ENCODE measurements at places on chromosomes 1 and 21.

DNA sequence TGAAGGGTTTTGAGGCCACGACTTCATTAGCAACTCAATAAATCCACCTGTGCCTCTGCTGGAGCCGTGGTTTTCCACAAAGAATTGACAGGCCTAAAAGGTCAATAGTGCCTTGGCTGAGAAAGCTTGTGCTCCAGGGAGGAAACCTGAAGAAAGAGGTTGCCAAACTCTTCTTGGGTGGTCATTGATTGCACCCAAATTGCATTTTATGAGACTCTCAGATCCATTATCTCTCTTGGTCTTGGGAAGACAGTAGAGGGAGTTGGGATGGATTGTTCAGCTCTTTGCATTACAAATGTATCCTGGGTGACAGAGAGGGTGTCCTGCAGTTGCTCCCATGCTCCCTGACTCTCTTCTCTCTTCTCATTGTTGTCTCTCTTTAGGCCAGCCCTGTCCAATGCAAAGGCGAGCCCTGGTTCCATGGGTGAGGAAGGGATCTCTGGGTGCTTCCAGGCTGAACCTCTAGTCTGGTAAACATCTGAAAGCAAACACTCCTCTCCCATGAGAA lies 46.1 kb upstream of the HTR1D start:
- no peak for DNase-seq

DNA sequence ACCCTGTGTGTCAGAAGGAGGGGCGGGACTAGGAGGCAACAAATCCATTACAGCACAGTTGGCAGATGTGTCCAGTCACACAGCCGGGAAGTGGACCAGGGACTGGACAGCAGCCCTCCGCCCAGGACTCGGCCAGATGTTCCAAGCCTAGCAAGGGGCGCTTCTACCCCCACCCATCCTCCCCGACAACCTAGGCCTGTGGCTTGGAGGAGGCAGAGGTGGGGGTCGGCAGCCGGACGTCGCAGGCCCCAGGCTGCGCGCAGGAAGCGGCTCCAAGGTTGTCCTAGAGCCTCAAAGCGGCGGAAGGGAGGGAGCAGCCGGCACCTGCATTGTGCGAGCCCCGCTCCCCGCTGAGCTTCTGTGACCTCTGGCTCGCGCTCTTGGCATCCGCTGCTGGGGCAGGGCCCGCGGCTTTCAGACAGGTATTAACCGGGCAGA lies 20.6 kb upstream of the MYCL start:
- no peak for DNase-seq

- DNase-seq: no peak
Observed at GRCh38 chr1:91700771-91701471, 185.0 kb downstream of the TGFBR3 start.

DNA sequence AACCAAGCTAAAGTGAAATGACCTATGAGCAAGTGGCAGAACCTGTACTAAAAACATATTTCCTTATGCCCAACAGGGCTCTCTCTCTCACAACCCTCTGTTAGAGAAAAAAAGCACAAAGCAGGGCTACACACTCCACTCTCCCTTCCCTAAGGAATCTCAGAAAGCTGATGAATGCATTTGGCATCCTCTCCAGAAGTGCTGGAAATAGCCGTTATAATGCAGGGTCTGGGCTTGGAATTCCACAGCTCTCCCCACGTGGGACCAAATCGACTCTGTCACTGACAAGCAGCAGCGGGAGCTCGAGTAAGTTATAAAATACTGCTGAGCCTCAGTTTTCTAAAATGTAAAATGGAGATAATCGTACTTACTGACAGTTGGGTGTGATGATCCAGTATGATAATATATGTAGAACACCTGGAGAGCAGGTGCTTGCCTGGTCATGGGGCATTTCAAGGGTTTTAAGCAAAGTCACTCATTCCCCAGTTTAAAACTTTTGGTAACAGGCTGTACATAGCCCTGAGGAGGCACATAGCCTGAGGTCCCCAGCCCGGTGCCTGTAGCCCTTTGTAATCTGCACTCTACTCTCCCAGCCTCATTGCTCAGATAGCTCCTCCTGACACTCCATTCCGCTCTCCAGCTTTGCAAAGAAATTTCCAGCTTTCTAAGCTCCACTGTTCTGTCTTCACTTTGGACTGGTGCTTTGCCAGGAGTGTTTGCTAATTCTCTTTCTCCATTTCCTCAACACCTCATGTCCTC lies 175.6 kb upstream of the DAB1 start:
- no peak for DNase-seq

GRCh38 chr1:96400089-96400488 lies 321.5 kb upstream of the PTBP2 start:
- no peak for DNase-seq

DNA sequence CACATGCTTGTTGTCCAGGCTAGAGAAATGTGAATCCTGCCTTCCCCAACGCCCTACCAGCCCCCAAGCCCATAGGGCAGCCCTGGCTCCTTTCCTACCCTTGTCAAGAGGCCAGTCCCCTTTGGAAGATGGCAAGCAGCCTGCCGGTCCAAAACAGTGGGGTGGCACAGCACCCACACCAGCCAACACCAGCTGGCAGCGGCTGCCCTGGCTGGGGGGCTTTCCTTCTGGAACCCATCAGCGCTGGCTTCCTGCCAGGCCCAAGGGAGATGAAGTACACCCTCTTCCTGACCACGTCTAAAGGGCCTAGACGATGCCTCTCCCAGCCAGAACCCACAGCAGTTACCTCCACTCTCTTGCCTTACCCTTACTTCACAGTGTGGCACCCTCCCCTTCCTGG lies 24.2 kb downstream of the KCNN3 start:
- no peak for DNase-seq

- no peak for DNase-seq
Observed at GRCh38 chr1:226132728-226133503, 53.6 kb downstream of the ACBD3 start.

DNA sequence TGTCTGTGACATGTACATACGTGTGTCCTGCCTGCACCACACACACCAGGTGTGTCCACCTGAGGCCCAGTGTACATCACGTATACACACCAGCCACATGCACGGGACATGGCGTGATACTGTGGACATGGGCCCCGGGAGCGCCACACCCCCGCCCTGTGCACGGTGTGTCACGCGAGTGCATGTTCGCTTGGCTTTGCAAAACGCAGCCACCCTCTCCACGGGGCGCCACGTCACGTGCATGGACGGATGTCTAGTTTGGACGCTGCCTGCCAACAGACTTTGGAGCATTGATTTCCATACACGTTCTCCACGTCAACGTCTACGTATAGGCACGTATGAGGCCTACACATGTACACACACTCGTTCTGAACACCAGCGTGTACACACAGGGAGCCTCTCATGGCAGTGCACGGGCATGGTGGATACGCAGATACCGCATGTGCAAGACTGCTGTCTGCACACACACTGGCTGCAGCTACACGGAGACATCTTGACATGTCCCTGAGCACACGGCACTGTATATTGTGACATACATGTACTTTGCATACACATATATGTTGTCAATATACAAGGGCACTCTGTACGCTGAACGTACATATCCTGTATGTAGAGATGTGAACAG lies 2.7 kb downstream of the TMEM240 start:
- no peak for DNase-seq

DNA sequence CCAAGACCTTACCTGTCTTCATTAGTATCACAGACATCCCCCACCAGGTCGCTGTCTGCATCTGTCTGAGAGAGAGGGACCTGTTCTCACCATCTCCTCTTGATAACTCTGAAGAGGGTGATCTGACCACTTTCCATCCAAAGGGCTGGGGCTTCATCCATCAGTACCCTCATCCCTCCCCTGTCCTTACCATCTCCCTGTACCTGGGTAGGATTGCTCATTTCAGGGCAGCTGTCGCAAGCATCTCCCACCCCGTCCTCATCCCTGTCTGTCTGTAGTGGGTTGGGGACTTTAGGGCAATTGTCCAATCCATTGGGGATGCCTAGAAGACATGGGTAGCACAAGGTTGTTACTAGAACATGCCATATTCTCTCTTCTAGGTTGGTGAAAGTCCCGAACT lies 7.9 kb downstream of the THBS3 start:
- no peak for DNase-seq

DNA sequence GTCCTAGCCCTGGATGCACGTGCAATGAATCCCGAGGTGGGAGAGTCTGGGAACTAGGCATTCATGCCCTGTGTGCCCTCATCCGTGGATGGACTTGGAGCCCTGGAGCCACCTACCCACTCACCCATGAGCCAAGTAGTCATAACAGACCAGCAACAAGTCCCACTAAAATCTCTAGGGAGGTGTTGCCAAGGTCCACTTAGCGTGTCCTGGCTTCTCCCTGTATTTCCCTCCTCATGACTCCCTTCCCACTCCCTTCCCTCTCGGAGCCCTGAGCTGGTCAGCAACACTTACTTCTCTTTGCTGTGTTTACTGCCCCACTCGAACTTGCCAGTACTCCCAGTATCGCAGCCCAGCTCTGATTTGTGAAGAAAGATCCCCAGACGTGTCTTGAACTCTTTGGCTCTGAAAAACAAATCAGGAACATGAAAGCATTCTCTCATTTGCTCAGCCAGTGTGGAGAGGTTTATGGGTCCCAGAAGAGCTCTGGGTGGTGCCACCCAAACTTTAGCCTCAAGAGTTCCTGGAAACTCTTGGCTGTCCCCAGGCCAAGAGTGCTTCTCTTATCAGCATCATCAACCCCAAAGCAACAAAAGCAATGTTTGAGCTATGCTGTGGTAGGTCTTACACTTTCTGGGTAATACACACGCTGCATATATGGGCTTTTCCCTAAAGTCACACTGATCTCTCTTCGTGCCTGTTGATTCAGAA lies 1.1 kb downstream of the RGS16 start:
- peak; percentile 51 for DNase-seq

- no peak for DNase-seq
Observed at GRCh38 chr1:205514211-205515142, 10.0 kb downstream of the CDK18 start.

- no peak for DNase-seq
Observed at GRCh38 chr1:244054247-244054923, 3.3 kb downstream of the ZBTB18 start.
